ENCODE measurements at places on chromosomes 1 and 21. TPM values are rescaled to one million over a fixed set of nuclear protein-coding genes. Genes with fewer than 3 reads are reported as not detected.

Gene FCAMR
- not detected for total RNA-seq

- DNase-seq = no peak
Observed at GRCh38 chr21:41824466-41825207, 54.5 kb downstream of the PRDM15 start.

- DNase-seq = no peak
Observed at GRCh38 chr1:21853131-21853427, 41.0 kb downstream of the LDLRAD2 start.

Gene ANKRD35
- total RNA-seq = 1.3 TPM

Gene LCE2B
- not detected for total RNA-seq

- no peak for DNase-seq
Observed at GRCh38 chr1:226274138-226274537, 34.8 kb downstream of the LIN9 start.

GRCh38 chr1:108064255-108064654 lies 99.3 kb upstream of the VAV3 start:
- no peak for DNase-seq

- DNase-seq = no peak
Observed at GRCh38 chr1:199096591-199096990, 457.8 kb downstream of the PTPRC start.

DNA sequence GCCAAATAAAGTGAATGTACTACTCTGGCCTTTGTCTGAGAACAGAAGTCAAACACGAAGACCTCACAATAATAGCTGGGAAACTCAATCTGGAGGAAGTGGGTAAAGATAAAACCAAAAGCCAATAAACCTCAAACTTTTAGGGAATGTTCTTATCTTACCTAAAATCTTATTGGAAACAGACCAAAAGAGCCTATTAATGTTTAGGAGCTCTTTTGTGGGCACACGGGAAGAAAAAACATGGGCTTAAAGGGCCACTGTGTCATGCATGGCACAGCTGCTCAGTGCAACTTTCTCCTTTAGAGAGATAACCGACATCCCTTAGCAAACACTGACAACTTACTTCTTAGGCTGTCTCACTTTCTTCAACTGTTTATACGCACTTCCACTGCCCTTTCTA lies 16.1 kb downstream of the EIF2B3 start:
- DNase-seq = peak; percentile 90

- DNase-seq = no peak
Observed at GRCh38 chr21:43937051-43937832, 72.2 kb downstream of the AGPAT3 start.

Gene TNFRSF9
- 0.43 TPM for total RNA-seq

DNA sequence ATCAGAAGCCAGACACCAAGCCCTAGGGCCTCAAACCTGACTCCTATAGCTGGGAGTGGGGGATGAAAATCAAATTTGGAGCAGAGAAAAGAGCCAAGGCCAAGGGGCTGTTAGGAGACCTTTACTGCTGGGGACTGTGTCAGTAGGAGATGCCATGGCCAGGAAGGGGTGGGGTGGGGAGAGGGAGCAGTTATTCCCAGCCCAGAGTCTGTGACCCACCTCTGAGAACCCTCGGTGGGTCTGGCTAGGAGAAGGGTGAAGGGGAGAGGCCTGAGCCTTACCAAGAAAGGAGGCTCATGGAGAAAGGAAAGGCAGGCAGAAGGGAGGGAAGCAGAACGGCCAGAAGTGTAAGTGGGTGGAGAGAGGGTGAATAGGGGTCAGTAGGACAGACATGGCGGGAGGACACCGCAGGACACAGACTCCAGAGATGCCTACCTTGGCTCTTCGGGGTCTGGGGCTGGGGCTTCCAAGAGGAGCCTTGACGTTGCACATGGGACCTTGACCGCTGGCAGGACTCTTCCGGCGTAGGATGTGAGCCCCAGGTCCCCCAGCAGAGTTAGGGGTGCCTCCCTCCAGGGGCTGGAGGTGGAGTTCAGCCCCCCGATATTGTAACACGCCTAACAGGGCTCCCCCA lies 1.2 kb downstream of the ADAMTS4 start:
- DNase-seq = no peak

- no peak for DNase-seq
Observed at GRCh38 chr1:5826601-5827000, 165.6 kb downstream of the NPHP4 start.

Gene MMP23B
- 11.0 TPM for total RNA-seq

GRCh38 chr1:10813799-10814198 lies 17.4 kb upstream of the CASZ1 start:
- no peak for DNase-seq

Gene ADORA1
- total RNA-seq = 8.7 TPM

DNA sequence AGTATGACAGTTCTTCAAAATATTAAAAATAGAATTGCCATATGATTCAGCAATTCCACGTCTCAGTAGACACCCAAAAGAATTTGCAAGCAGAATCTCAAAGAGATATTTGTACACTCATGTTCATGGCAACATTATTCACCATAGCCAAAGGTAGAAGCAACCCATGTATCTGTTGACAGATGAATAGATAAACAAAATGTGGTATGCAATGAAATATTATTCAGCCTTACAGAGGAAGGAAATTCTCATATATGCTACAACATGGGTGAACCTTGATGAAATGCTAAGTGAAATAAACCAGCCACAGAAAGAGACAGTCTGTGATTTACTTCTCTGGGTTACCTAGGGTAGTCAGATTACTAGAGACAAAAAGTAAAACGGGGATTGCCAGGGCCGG lies 47.0 kb downstream of the NAV1 start:
- DNase-seq = peak; percentile 23

DNA sequence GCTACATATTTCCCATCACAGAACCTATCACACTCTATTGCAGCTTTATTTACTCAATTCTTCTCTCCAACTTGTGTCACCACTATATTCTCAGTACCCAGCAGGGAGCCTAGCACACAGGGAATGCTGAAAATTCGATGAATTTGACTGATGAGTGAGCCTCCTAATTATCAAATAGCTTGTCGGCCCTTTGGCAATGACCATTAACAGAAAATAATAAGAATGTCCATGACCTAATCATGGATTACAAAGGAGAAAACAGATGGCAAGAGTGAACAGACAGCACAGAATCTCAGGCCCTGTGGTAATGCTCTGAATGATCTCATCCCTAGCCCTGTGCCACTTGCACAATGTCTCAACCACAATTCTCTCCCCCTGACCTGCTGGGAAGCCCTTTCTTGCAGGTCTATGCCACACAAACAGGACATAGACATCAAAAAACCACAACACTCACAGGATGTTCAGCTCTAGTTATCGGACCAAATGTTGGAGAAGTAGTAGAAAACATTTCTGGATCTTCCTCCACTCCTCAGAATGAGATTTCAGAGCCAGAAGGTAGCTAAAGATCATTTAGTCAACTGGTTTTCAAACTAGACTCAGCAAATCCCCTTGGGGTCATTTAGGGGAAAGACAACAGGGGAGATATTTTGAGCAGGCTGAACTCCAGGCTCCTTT lies 68.4 kb downstream of the LUZP1 start:
- peak; percentile 98 for DNase-seq

DNA sequence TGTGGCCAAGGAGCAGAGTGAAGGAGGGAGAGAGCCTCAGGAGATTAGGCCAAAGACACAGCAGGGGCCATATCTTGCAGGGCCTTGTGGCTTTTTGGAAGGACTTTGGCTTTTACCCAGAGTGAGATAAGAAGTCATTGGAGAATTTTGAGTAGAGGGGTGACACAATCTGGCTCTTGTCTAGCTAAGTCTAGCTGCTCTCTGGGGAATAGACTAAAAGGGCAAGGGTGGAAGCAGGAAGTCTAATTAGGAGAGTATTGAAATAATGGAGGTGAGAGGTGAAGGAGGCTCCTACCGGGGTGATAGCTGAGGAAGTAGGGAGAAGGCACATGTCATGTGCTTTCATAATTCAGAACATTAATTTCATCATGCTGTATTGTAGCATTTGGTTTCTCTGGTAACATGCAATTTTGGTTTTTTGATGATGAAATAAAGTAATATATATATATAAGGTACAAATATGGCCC lies 34.3 kb upstream of the KCNA3 start:
- DNase-seq = no peak

GRCh38 chr1:13582713-13583443 lies 754 bp upstream of the PDPN start:
- no peak for DNase-seq

Gene NTNG1
- 2.9 TPM for total RNA-seq

GRCh38 chr21:33734291-33734690 lies 92.0 kb downstream of the ITSN1 start:
- peak; percentile 56 for DNase-seq

- peak; percentile 81 for DNase-seq
Observed at GRCh38 chr1:112529301-112529700, 20.5 kb downstream of the WNT2B start.

Gene ATAD3C
- under 0.01 TPM for total RNA-seq

- no peak for DNase-seq
Observed at GRCh38 chr21:42392731-42393442, 3.0 kb downstream of the TMPRSS3 start.

Gene FMO4
- 1.3 TPM for total RNA-seq

GRCh38 chr1:246434335-246434734 lies 72.7 kb downstream of the SMYD3 start:
- DNase-seq = no peak

DNA sequence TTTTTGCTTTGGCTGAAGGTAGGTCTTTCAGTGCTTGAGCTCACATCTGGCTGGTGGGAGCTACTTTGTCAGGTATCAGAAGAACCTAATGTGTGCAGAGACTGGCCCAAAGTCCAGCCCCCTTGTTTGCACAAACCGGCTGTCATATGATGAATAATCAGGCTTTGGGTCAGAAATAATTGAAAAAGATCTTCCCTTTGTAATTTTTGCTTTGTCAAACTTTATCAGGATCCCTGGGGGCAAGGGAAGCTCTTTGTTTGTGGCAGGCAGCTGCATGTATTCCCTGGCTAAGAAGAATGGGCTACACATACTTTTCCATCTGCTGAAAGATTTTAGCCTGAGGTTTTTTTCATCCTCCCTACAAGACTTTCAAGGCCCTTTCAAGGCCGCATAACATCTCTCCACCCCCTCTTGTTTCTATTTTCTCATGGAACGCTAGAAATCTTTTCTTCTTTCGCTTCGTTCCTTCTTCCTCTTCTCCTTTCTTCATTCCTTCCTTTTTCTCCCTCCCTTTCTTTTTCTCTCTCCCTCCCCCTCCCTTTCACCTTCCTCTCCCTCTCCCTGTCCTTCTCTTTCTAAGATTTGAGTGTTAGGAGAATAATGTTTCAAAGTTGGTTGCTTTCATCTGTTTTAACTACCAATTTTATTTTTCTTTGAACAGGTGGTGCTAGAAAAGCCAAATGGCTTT lies 25.5 kb downstream of the TUFT1 start:
- no peak for DNase-seq

Gene CYP4X1
- not detected for total RNA-seq

- no peak for DNase-seq
Observed at GRCh38 chr1:31470794-31471315, 57.8 kb downstream of the SERINC2 start.

Gene NBPF6
- total RNA-seq = not detected

- DNase-seq = no peak
Observed at GRCh38 chr1:22860883-22861385, 111.7 kb downstream of the LACTBL1 start.

GRCh38 chr1:240031414-240031813 lies 60.3 kb upstream of the FMN2 start:
- DNase-seq = peak; percentile 60
